NT2/D1 (cell line): ENCODE measurements at places on chromosomes 5 and 9.
A peak's percentile ranks its signal among the peaks of the same experiment; 100 is the strongest.

- no peak for DNase-seq
Measured at GRCh38 chr5:98193921-98194760, 579.3 kb upstream of the RGMB start.

- DNase-seq: no peak
Measured at GRCh38 chr9:109086221-109086620, 33.5 kb downstream of the TMEM245 start.

DNA sequence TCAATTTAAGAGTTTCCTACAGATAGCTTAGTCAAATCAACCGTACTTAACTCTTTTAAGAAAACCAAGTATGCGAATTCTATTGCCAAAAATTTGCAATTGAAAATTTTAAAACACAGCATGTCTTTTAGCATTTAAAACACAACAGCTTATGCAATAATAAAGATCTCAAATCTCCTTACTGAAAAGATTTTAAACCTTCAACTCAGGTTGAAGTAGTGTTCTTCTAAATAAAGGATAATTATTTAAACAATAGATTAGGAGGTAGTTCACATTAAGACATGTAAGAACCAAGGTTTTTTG, 5.5 kb downstream of the NR3C1 start:
- no peak for DNase-seq

GRCh38 chr5:128349044-128349858, 188.8 kb downstream of the FBN2 start:
- DNase-seq: no peak

- no peak for DNase-seq
Measured at GRCh38 chr5:175478008-175478383, 364 bp upstream of the SFXN1 start.

GRCh38 chr9:81832571-81833285, 95.5 kb upstream of the SPATA31D4 start:
- no peak for DNase-seq

DNA sequence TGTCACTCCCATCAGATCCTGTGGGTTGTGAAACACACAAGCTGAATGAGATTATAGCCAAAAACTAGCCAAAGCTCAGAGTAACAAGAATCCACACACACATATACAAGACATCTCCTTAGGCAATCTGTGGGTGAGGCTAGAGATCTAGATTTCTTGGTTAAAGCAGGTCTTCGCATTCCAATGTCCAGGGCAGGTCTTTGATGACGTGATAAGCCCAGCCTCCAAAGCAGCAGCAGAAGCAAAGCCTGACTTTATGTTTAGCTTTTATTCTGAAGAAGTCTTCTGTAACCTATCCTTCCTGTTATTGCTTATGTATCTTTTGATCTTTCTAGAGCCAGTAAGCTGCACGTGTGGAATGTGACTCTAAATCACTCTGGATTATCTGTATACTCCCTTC, 199.1 kb upstream of the SLC30A5 start:
- no peak for DNase-seq

- no peak for DNase-seq
Measured at GRCh38 chr9:21746550-21746949, 55.9 kb upstream of the MTAP start.

- no peak for DNase-seq
Measured at GRCh38 chr5:137573376-137573775, 74.2 kb upstream of the SPOCK1 start.

- DNase-seq: no peak
Measured at GRCh38 chr9:87748881-87749280, 23.0 kb downstream of the CTSL start.

DNA sequence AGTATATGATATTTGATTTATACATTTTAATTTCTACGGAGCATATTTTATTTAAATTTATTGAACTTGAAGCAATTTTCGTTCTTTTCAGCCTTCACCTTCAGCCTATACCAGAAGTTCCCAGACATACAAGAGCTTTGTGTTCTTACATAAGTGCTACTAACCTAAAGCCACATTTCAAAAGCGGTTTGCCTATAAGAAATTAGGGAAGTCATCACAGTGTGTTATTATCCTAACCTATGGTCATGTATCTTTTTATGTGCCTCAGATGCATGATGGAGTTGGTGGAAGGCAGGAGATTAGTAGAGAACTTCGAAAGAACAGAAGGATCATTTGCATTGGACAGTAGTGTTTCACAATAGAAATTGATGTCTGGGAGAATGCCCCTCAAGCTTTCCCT, 3.1 kb downstream of the KIF2A start:
- DNase-seq: no peak

DNA sequence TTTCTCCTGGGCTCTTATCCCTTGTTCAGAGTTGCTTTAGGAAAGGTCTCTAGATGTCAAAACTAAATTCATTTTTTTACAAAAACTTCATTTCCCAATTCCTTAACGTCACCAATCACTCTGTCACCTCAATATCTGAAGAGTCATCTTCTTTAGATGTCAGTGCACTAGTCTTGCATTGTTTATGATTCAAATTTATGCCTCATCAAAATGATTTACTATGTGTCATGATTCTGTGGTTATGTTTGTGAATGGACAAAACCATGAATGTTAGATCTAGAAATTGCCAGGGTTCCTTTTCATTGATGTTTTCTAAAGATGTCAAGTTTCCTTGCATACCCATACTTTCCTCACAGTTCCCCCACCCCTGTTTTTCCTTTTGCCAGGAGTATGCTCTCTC, 21.5 kb downstream of the CWC27 start:
- no peak for DNase-seq

- peak; percentile 80 for DNase-seq
Measured at GRCh38 chr9:82961504-82962125, 101.3 kb downstream of the RASEF start.

- DNase-seq: no peak
Measured at GRCh38 chr5:171823269-171823668, 37.7 kb downstream of the SMIM23 start.

DNA sequence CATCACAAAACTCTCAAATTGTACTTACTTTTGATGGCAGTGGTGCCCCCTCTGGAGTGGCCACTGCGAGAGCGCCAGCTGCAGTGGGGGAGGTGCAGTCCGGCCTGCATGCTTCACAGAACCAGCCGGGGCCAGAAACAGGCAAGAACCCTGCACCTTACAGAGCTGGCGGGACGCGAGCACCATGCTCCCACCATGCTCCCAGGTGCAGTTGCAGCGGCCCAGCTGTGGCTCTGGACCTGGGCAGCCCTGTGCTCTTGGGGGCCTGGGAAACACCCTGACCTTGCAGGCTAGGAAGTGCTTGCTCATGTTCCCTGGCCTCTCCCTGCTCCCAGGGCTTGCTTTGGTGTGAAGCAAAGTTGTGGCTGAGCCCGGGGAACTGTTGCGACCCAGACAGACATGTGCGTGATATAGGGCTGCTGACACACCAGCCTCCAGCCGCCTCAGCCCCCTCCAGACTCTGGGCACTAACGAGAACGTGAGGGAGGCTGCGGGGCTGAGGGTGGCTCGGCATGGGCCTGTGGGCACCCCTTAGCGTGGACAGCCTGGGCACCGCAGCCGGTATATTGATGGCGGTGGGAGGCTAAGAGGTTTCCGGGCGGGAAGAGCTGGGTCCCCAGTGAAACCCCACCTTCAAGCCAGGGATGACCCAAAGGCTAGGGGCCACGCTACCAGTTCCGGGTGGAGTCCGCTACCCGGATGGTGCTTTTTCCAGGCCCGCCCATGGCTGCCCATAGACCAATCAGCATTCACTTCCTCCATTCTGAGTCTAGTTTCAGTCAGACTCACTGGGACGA, 1809.9 kb upstream of the ACO1 start:
- DNase-seq: no peak

GRCh38 chr5:107630184-107630583, 40.6 kb downstream of the EFNA5 start:
- no peak for DNase-seq

DNA sequence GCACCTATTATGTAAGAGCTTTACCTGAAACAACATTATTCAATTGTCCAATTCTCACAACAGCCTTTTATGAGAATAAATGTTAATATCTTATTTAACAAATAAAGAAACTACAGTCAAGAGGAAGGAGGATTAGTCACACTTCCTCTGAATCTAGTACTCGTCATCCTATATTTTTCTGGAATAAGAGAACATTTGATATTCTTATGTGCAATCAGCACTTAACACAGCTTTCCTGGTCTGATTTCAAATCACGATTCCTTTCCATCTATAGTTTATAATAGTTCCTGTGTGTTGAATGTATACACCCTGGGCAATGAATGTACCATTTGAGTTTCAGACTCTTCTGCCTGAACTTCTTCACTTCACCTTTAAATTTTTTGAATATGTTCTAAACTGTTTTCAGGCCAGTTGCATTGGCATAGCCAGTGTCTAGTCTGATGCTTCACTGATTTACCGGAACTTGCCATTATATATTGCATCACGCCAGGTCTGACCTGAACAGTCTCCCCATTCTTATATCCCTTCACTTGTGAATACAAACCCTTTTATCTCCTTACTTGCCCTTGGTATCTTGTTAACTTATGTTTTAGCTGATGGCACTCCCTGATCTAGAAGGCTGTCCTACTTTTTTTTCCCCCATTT, 698.3 kb downstream of the MAT2B start:
- no peak for DNase-seq

DNA sequence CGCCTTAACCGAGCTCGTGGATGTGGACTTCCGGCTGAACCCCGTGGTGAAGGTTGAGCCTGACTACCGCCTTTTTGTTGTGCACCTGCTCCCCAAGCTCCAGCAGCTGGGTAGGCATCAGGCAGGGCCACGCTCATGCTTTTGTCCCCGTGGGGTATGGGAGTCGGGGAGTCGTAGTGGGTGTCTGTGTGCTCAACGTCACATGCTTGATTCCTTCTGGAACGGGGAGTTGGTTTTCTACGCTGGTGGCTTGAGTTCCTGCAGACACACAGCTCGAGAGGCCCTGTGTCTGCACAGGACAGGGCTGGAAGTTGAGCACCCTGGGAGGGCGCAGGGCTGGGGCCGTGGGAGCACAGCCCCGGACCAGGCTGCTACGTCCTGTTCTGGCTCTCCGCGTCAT, 8.0 kb downstream of the CEP72 start:
- DNase-seq: no peak

GRCh38 chr5:39119404-39120051, 45.3 kb upstream of the RICTOR start:
- no peak for DNase-seq

- no peak for DNase-seq
Measured at GRCh38 chr5:166977911-166978422, 1313.5 kb upstream of the WWC1 start.

DNA sequence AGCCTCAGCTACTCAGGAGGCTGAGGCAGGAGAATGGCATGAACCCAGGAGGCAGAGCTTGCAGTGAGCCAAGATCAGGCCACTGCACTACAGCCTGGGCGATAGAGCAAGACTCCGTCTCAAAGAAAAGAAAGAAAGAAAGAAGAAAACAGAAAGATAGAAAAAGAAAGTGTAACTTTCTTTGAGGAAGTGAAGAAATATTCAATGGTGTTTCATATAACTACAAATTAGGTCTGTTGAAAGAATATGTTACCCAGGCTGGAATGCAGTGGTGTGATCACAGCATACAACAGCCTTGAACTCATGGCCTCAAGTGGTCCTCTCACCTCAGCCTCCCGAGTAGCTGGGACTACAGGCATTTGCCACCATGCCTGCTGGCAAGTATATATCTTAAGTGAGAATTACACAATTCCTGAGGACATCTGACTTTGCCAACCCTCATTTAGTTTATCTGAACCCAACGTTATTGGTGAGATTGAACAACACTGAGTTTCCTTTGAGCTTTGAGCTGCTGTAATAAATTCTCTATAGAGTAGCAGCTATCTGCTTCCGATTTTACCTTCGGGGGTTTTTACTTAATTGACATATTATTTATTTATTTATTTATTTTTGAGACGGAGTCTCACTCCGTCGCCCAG, 2.0 kb upstream of the FAF2 start:
- no peak for DNase-seq

- no peak for DNase-seq
Measured at GRCh38 chr5:149500922-149501582, 50.2 kb downstream of the CSNK1A1 start.

- DNase-seq: no peak
Measured at GRCh38 chr5:83281658-83282057, 189.9 kb upstream of the VCAN start.

GRCh38 chr5:107855171-107855570, 184.4 kb upstream of the EFNA5 start:
- DNase-seq: no peak

DNA sequence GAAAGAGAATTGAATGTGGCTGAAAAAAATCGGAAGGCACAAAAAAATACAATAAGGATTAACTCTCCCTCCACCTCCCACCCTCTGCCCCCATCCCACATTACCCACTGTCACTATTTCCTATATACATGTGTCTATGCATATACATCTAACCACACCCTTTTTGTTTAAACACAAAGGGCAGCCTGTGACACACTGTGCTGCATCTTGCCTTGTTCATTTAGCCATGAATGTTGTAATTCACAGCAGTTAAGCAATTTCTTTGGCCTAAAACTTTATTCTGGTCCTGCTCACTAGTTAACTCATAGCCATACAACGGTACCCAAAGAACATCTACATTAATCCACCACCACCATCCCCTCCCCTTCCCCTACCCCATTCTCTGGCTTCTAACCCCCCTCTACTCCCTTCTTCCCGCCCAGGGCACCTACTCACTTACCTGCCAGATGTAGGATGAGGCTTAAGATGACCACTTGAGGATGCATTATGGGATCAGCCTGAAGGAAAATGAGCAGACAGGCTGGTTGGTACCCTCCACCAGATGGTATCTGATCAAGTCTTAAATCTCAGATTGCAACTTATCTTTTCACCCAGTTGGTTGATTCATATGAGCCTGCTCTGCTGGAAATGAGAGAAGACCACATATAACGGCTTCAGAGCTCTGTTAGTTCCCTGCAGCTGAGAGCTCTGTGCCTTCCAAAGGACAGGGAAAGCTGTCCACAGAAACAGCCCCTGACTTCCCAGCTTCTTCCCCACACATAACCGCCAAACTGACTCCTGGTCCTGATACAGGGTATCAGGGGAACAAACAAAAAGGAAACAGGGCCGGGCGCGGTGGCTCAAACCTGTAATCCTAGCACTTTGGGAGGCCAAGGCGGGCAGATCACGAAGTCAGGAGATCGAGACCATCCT, 1.2 kb downstream of the HAVCR1 start:
- no peak for DNase-seq

- DNase-seq: no peak
Measured at GRCh38 chr9:113504725-113505590, 41.4 kb downstream of the RGS3 start.

GRCh38 chr5:45609661-45610060, 86.5 kb downstream of the HCN1 start:
- DNase-seq: no peak

DNA sequence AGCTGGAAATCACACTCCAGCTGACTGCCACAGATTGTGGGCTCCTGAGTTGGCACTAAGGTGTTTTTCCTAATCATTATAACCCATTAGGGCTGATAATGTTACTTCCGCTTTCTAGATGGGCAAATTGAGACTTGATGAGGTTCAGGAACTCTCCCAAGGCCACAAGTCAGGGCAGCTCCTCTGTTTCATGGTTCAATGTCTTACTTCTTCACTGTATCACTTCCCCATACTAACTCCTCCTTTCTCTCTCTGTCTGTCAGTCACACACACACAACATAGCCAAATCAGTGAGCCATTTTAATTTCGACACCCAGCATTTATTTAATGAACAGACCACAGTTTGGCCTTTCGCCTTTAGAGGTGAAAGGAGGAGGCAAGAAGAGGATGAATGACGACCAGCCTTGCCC, 17.8 kb upstream of the TRAF1 start:
- DNase-seq: no peak

- DNase-seq: no peak
Measured at GRCh38 chr5:168778536-168778935, 199.4 kb upstream of the PANK3 start.

- no peak for DNase-seq
Measured at GRCh38 chr5:142842994-142843905, 73.1 kb downstream of the ARHGAP26 start.
